ENCODE measurements at places on chromosomes 4 and X.

- no peak for DNase-seq
Observed at GRCh38 chr4:183286590-183287308, 33.3 kb downstream of the CLDN22 start.

DNA sequence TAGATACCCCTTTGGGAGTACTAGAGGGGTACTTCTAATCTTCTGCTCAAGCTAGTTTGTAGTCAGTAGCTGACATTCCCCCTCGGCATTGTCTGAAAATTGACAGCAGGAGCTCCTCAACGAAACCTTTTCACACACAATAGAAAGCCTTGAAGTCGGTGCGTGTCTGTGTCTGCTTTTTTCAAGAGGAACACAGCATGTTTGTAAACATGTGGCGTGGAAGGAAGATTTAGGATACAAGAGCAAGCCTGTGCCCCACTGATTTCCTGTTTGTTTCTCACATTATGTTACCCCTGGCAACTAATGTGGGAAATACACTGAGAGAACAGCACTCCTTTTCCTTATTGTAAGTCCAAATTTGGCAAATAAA, 252.6 kb downstream of the ANKRD50 start:
- peak; percentile 77 for DNase-seq

- DNase-seq: no peak
Observed at GRCh38 chr4:149345424-149345823, 470.2 kb downstream of the IQCM start.

- DNase-seq: no peak
Observed at GRCh38 chr4:46924789-46925529, 15.9 kb upstream of the COX7B2 start.

DNA sequence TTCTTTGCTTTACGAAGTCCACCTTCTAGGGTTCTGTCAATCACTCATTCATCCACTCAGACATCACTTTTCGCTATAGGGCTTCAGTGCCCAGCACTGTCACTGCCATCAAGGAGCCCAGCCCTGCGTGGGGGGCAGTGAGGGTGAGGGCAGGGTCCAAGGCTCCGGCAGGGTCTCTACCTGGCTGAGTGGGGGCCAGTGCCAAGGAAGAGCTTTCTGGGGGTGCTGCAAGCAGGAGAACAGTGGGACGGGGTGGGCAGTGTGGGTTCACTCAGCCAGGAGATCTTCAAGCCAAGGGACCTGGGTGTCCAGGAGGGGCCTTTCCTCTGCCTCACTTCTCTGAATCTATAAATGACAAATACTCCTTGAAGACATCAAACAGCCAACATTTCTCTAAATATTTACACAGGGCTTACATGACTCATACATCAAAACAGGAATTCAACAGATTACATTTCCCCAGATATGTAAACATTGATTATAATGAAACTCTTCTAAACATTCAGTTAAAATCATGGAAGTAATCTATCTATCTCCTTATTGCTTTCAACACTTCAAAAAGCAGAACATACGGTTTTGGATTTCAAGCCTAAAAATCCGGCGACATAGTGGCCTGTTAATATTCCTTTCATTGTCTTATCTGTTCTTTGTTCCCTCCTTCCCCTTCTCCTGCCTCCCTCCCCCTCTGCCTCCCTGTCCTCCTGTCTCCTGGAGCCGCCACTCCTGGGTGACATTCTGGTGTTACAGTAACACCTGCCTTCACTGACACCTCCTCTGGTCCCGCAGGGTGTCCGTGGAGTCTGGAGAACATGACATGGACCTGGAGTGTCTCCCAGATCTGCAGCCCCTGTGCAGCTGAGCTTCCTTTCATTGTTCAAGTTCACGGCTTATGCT, 94.4 kb upstream of the ADRA2C start:
- no peak for DNase-seq

- DNase-seq: no peak
Observed at GRCh38 chrX:140687706-140688105, 21.9 kb upstream of the LINC00632 start.

GRCh38 chr4:38266616-38267015, 306.4 kb downstream of the PTTG2 start:
- DNase-seq: no peak

DNA sequence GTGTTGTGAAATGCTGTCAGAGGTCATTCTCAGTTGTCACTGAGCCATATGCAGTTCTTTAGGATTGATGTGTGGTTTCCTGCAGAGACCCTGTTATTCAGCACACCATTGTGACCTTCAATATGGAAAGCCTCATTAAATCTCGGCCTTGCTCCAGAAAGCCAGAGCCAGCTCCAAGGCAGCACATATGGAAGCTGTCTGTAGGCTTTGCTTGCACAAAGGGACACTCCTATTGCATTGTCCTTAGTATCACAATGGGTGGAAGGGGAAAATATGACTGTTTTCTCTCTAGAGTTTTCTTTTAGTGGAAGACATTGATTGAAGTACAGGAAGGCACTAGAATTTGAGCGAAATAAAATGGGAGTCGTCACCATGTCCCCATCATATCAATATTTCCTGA, 179.0 kb downstream of the CEP135 start:
- no peak for DNase-seq

GRCh38 chr4:110197529-110198042, 829 bp downstream of the ELOVL6 start:
- peak; percentile 57 for DNase-seq

- no peak for DNase-seq
Observed at GRCh38 chrX:116289592-116289991, 119.0 kb downstream of the AGTR2 start.

DNA sequence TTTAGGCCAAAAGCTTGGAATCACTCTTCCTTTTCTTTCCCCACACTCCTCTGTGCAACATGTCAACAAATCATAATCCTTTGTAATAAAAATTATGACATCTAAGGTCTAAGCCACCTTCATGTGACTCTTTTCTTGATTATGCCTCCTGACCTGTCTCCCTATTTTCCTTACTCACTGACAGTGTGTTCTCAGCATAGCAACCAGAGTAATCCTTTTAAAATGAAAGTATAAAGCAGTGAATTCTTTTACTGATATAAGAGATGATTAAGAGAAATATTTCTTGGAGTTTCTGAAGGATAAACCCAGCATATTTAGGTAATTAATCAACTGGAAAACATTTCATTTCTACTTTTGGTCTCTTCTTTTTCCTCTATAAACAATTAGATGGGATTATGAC, 44.7 kb downstream of the USO1 start:
- DNase-seq: no peak

- no peak for DNase-seq
Observed at GRCh38 chr4:144402999-144403398, 243.0 kb upstream of the HHIP start.

DNA sequence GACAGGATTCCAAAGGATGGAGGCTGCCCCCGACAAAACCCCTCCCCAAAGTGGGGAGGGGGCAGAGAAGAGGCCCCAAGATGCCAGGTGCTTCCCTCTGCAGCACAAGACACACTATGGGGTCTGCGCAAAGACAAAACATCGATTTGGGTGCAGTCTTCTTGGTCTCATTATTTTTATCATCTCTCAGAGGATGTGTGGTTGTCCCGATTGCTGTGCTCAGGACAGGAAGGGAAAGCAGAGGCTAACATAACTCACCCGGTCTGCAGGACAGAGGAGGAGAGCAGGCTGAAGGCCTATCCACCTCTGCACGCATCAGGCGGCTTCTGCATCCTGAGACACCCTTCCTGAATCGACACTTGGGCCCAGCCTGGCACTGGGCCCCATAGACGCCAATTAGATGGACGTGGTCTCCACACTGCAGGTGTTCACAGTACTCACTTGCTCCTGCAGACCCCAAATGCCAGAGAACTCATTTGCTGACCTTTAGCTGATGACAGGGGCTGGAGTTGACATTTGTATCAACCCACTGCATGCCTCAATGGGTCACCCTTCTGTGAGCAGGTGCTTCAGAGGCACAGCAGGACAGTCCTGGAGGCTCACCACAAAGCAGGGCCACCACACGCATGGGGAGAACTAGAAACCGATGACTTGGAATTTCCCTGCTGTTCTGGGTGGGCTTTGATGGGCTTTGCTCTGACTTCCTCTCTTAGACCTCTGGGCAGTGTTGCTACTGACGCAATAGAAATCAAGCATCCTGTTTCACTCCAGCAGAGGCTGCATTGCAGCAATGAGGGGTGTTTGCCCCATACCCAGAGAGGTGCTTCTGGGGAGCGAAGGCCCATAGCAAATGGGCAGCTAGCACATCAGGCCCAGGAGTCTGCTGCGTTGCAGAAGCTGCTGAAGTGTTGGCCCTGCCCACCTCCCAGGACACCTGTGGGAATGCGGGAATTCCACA, 96.3 kb upstream of the ENPP6 start:
- no peak for DNase-seq

- no peak for DNase-seq
Observed at GRCh38 chr4:144584428-144584827, 61.5 kb upstream of the HHIP start.

- no peak for DNase-seq
Observed at GRCh38 chr4:72112514-72113156, 80.8 kb downstream of the NPFFR2 start.

DNA sequence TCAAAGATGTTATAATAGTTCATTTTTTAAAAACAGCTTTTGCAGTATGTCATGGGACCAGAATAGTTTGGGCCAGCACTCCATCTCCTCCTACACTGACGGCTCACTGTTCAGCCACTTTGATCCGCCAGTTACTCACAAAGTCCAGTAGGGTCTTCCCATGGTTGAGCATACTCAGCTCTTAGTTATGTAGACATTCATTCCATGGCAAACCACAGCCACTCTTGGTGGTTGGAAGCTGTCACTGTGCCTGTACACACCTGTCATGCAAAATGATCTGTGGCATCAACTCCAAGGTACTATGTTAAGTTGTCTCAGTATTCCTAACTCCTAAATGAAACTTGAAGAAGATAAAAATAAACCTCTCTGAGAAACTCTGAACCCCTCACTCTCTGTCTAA, 127.2 kb downstream of the NR3C2 start:
- no peak for DNase-seq

- no peak for DNase-seq
Observed at GRCh38 chrX:139085404-139085803, 373.9 kb upstream of the FGF13 start.

- no peak for DNase-seq
Observed at GRCh38 chr4:184201179-184201578, 16.5 kb downstream of the ENPP6 start.

- no peak for DNase-seq
Observed at GRCh38 chr4:2595952-2596552, 59.6 kb downstream of the FAM193A start.

DNA sequence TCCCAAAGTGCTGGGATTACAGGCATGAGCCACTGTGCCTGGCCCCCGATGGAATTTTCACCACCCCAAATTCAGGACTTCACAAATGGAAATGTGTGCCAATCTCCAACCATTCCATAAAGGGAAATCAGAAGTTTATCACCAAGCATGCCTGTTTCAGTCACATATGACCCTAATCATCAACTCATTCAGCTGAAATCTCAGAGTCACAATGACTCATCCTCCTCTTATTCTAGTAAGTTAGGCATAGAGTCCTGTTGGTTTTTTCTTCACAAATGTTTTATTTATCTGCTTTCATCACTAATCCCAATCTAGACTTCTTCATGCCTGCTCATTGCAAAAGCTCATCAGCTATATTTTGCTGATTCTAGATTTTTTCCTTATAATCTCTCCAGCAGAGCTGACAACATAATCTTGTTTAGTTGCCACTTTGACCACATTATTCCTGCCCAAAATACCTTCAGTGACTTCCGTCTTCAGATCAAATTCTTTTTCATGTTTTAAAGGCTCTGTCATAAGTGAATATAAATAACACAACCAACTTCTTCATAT, 83.3 kb downstream of the SLC7A11 start:
- DNase-seq: no peak

DNA sequence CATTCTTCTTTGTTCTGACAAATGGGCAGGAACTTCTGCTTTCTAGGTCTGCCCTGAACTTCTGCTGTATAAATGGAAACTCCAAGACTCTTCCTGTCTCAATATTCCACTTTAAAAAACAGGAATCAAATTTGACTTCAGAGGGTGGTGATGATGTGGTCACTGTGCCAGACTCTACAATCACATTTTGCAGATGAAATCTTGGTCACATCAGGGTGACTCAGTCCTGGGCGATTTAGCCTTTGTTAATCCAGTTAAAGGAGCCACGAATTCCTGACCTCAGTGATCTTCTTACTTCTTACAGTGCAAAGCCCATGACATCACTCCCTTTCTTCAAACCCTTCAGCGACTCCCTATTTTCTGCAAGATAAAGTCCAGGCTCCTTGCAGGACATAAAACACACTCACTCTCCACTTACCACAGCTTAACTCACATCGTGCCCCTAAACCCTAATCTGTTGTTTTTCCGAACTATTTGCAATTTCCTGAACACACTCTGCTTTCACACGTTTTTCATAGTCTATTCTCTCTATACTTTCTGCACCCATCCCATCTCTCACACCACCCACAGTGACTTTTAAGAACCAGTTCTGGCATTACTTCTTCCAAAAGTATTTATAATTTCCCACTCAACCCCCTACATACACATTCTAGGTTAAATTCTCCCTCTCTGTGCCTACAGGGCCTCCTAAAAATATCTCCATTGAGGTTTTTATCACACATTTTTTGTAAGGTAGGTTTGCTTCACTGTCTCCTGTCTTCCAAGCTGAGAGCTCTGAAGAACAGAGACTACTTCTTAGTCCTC, 11.1 kb downstream of the GASK1B start:
- no peak for DNase-seq

GRCh38 chrX:153723351-153724251, 586 bp downstream of the BCAP31 start:
- DNase-seq: no peak

GRCh38 chrX:16695079-16695676, 17.3 kb downstream of the CTPS2 start:
- peak; percentile 40 for DNase-seq

- no peak for DNase-seq
Observed at GRCh38 chrX:107374132-107374531, 75.3 kb upstream of the FRMPD3 start.

GRCh38 chr4:108314900-108315589, 146.3 kb upstream of the LEF1 start:
- DNase-seq: no peak

- peak; percentile 41 for DNase-seq
Observed at GRCh38 chr4:169791527-169792156, 33.9 kb upstream of the HPF1 start.

- DNase-seq: no peak
Observed at GRCh38 chrX:46704767-46705386, 54.0 kb downstream of the SLC9A7 start.

DNA sequence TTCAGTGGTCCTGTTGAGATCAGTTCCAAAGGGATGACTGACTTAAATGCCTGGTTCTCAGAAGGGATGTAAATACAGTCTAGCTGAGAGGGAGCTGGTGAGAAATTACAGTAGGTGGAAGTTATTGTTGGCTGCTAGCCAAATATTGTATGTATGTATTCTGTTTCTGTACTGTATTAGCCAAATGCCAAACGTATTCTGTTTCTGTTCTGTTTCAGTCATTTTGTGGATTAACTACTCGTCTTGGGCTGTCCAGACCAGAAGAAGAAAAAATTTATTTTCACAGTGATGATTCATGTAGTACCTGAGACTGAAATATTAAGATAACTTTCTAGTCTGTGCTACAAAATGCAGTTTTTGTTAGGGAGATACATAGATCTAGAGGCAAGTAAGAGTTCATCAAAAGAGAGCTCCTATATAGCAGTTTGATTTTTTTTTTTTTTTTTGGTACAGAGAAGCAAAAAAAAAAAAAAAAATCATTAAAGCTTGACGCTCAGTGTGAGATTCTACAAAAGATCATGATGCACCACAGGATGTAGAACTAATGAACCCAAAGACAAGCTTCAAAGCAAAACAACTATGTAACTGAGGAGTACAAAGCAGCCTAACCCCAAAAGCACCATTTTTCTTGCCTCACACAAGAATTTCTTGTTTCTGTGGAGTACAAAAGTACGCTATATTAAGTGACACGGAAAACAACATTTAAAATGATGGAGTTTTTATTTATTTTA, 54.8 kb downstream of the CASP6 start:
- no peak for DNase-seq
